ENCODE measurements at places on chromosomes 16 and 17.

- DNase-seq, result no peak
These were observed 22.6 kb upstream of the MAPT start for GRCh38 chr17:45871718-45872117.

DNA sequence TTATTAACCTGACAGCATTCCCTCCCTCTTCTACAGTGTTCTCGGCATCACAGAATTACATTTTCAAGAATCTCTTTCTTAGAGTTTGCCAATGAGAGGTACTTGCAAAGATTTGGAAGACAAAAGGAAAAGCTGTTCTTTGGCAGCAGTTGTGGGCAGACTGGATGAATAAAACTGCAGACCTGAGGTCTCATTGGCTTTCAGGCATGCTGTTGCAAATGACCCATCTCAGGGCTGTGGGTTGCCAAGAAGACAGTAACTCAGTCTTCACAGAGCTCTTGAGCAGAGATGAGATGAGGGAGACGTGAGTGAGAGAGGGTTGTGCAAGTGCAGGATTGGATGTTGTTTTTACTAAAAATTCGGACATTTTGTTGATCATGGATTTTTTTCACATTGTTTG is 11.3 kb upstream of the USP31 start:
- no peak for DNase-seq

DNA sequence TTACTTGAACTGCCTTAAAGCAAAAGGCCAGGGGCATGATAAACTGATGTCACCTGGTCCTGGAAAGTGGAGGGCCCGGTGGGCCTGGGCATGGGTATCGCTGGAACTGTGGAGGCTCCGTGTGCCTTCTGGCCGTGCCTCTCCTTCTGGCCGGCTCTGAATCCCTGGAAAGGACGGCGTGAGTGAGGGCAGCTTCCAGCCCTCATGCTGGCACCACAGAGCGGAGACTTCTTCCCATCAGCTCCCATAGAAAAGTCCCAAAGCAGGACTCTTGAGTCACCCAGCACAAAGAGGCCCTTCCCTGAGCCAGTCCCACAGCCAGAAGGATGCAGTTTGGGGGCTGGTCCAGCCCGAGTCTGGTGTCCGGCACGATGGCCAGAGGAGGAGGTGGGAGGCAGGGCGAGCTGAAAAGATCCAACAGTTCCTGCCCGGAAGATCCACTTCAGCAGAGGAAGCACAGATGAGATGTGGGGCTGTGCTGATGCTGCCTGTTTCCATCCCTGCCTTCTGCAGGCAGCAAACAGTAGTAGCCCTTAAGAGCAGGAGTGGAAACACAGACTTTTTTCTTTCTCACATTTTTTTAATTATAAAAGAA is 7.8 kb downstream of the GAA start:
- no peak for DNase-seq

DNA sequence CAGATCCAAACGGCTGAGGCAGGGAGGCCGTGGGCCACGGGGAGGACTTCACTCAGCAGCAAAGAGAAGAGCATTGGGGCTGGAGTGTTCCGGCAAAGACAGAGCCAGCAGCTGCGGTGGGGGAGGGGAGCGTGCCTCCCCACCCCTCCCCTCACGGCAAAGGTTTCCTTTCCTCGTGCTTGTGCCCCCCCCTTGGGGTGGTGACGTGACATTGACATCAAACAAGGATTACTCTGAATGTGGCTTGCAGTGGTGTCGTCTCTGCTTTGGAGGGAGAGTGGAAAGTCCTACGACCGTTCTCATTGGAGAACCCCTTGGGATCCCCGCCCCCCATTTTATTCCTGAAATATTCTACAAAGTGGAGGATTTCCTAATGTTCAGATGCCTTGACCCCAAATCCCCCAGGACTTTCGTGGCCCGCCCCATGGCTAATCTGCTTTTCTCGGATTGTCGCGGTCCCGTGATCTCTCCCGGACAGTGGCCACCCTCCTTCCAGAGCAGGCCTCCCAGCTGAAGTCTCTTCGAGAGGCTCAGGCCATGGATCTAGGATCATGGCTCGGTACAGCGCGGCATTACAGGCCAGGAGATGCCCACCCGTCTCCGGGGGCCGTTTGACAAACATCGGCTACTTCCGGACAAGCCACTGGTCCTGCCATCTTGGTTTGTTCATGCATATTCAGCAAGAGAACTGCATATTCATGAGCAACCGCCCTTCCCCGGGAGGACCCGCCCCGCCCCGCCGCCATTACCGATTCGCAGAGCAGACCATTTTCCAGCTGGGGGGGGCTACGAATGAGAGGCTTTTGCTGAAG is 705 bp upstream of the POLR2A start:
- peak; percentile 91 for DNase-seq

GRCh38 chr16:70749006-70749678 is 51.8 kb downstream of the VAC14 start:
- DNase-seq, result no peak

- DNase-seq, result no peak
These were observed 9.6 kb downstream of the SRRM2 start for GRCh38 chr16:2761886-2762583.

All from H1 (cell line).